Right lung (tissue), 10 donors: ENCODE measurements at places on chromosomes 5 and 9.

GRCh38 chr9:14868772-14869583, 41.2 kb downstream of the FREM1 start:
- peak; percentile 68 for DNase-seq

- no peak for DNase-seq
These were observed 3.4 kb downstream of the VCAN start for GRCh38 chr5:83474991-83475390.

GRCh38 chr5:134463991-134464760, 52.5 kb upstream of the CDKN2AIPNL start:
- no peak for DNase-seq

DNA sequence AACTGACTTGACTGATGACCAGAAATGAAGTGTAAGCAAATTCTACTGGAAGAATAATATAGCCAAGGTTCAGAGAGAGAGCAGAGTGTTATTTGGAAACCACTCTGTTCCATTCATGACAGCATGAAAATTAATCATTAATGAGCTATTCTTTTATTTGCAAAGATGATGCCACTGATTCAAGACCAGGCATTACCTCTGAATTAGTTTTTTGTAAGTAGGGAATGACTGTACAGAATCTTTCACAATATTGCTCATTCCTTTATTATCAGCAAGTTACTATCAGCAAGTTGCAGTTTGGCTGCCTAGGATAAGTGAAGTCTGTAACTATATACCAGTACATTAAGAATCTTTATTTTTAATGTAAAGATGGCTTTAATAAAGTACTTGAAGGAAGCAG, 75.1 kb upstream of the RGMB start:
- DNase-seq, result no peak

DNA sequence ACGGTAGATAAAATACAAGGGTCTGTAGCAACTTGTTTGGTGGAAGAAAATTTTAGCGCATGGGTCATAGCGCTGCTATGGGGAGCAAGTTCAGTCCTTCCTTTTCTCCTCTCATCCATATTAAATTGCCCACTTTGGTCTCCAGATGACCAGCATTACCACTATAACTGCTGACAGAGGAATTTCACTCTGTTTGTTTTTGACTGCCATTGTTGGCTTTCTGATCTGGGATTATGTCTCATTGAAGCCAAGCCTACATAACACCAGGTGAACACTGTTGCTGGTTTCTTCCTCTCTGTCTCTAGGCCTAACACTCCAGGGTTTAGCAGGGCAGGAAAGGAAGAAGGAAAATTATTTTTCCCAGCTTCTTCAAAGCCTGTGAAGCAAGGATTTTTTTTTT, 6.6 kb upstream of the SUB1 start:
- DNase-seq, result no peak

GRCh38 chr5:32709750-32710549, 1.2 kb upstream of the NPR3 start:
- DNase-seq, result peak; percentile 71

DNA sequence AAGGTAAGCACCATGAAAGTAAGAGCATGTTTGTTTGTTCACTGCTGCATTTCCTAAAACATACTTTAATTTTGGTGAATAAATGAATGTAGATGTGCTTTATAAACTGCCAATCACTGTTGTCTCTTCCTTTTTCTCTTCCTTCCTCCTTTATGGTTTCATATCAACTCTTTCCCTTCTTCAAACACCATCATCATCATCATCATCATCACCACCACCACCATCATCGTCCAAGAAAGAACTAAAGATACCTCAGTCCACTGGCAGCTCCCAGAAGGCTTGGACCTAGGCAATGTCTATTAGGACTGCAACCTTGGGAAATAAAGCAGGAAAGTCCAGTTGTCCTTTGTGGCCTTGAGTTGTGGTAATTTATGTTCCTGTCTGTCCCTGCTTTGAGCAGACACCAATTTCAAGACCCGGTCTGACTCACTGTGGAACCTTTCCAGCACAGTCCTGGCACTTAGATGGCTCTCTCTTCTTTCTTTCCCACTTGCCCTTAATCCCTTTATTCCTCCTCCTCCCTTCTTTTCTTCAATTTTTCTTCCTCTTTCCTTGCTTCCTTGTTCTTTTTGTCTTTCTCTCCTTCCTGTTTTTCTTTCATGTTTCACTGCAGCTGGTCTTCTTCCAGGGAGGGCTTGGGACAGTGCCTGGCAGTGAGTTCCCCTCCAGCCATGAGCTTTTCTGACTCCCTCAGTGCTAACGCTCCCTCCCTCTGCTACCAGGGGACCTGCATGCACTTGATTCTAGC, 99.3 kb downstream of the ANGPTL2 start:
- DNase-seq, result no peak

- peak; percentile 1 for DNase-seq
These were observed 38.3 kb downstream of the HTR1A start for GRCh38 chr5:63923914-63924313.

DNA sequence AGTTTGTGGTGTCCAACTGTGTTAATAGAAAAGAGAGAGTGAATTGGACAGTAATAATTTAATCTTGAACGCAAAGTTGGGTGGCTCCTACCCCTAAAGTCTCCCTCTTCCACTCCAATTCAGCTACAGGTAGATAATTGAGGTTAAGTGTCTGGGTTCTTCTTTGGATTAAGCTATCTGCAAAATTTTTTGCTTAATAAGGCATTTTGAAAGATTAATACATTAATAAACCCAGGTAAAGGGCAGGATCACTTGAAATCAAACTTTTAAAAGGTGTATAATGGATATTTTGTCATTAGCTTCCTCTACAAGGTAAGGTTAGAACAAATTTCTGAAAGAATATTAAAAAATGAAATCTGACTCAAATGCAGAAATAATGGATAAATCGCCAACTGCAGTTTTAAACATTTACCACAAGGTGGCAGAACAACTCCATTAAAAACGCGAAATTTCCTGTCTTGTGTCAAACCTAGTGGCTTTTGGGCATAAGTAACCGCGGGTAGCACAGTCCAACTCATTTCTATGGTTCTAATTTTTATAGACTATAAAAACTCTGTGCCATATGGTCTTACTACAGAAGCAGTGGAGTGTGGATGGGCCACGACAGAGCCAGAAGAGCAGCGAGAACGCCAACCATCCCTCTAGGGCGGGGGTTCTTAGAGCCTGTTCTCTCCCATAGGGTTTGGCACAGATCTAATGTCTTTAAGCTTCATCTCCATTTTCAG, 276.5 kb downstream of the ARHGEF28 start:
- peak; percentile 66 for DNase-seq

GRCh38 chr9:121071370-121071755, 3.4 kb upstream of the CNTRL start:
- DNase-seq, result no peak

DNA sequence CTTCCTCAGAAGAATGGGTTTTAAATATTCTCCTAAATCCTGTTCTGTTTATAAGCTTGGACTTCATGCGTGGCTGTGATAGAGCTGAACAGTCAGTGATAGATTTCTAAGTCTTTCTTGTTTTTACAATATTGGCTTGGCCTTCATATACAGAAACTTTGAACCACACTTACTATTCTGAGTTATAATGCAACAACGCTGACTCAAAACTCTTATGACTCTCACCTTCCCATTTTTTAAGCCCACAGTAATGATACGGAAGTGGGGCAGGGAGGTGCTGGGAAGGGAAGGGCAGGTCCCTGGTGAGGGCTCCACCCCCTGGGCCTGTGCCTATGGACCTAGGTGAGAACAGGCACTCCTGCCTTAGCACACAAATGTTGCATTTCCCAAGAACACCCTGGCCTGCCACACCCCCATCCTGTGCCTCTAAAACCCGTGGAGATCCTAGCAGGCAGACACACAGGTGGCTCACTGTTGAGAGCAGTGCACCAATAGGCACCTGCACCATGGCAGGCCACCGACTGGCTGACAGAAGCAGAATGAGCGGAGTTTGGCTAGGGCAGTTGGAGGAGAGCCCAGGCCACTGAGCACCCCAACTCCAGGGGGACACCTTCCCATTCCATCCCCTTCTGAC, 376.7 kb downstream of the GABRG2 start:
- no peak for DNase-seq

DNA sequence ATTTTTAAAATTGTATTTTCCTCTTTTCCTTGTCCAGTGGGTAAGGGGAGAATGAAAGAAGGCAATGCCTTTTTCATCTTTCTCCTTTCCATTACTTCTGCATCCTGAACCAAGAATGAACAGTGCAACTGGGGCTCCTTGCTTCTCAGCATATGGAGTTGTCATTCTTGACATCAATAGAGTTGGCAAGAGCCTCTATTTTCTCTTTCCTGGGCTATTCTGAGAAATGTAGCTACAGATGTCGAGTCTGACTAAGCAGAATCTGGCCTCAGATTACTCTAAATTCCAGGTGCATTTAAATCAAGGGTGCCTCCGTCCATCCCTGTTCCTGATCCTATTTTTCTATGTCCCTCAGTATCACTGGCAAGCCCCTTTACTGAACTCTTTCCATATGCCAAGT, 244.8 kb downstream of the GLIS3 start:
- DNase-seq, result no peak

DNA sequence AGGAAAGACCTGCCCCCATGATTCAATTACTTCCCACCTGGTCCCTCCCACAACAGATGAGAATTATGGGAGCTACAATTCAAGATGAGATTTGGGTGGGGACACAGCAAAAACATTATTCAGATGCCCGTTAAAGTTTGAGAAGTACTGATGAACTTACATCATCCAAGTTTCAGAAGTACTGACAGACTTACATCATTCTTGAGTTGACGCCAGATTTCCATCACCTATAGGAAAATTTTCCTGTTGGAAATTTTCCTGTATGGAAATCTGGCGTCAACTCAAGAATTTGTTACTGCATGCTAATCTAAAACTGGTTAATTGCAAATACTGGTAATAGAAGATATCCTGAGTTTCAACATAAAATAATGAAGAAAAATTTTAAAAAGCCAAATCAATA, 975.9 kb downstream of the MAT2B start:
- DNase-seq, result no peak

DNA sequence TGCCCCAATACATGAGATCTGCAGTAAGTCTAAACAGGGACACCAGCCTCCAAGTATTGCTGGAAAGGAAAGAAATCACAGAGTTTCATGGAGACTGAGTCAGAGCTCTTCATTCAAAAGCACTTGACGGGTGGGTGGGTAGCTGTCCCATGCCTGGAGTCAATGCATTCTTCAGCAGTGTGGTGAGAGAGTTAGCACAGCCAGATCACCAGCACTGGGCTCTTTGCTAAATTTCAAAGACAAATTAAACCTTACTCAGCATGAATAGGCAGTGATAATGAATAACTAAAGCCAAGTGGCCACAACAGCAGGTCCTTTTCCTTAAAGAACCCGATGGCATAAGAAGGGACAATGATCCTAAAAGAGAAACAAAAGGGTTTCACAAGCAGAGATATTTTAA, 192.4 kb downstream of the ACTL7B start:
- no peak for DNase-seq

GRCh38 chr5:151589878-151590570, 1.1 kb downstream of the FAT2 start:
- no peak for DNase-seq

DNA sequence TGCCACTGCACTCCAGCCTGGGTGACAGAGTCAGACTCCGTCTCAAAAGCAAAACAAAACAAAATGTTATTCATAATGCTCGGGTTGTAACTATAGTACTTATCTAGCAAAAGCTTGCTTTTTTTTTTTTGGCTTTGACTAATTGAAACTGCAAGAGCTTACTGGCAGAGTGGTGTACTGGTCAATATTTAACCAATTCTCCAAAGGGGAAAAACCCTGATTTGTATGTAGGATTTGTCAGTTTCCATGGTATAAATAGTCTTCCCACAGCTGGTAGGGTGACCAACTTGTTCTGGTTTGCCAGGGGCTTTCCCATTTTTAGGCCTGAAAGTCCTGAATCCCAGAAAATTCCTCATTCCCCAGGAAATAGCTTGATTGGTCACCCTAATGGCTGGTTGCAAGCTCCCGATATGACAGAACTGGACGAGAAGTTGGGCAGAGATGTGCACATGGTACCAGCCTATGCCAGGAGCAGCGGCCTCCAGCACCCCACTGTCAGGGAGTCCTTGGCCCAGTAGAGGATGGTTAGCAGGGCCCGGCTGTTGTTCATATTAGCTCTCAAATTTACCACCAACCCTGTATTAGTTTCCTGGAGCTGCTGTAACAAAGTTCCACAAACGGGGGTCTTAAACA, 58.0 kb downstream of the FXN start:
- no peak for DNase-seq

DNA sequence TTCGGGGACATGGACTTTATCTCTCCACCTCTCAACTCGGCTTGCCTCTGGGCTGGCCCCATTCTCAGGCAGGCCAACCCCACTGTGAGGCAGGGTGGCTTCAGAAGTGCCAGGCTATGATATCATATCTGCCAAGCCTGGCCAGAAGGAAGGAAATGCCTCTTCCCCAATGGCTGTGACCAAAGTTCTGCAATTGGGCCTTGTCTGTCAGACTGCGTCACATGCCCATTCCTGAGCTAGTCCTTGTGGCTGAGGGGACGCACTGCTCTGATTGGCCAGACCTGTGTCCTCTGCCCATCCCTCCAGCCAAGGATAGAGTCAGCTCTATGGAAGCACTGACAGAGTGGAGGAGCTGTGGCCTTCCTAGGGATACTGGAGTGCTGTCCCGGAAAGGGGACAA, 11.9 kb downstream of the SMIM23 start:
- no peak for DNase-seq

- DNase-seq, result no peak
These were observed 41.6 kb downstream of the PTAR1 start for GRCh38 chr9:69718218-69718617.

DNA sequence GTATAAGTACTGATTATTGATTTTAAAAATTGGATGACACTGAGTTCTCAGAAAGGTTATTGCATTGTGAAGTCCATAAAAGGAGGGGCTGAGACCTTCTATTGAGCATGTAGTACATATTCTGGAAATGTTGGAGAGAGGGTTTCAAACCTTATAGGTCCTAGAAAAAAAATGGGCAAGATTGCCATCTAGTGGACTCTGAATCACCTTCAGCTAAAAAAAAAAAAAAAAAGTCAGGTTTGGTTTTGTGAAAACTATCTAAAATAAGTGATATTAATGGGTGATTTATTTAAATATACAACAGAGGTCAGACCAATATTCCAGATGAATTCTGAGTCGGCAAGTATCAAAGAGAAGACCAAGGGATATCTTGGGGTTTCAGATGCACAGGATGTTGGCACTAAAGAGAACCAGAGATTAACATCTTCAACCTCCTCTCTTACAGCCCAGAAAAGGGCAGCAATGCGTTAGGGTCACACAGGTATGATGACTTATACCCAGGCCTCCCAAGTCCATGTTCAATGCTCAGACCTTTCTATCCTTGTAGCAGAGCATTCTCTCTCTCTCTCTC, 109.8 kb upstream of the NMUR2 start:
- DNase-seq, result no peak

DNA sequence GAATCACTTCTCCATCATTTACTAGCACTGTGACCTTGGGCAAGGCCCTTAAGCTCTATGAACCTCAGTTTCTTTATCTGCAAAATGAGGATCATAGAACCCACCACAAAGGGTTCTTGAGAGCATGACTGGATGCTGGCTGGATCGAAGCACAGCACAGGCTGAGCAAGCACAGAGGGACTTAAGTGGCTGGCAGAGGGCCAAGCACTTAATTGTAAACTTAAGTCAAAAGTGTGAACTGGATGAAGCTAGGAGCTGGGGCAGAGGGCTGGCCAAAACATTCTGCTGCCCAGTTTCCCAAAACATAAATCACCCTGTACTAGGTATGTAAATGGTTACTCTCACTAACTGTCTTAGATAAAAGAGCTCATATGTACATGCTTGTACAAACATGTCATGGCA, 112.3 kb upstream of the WWC1 start:
- DNase-seq, result peak; percentile 49
